ENCODE measurements at places on chromosomes 5 and 9.

DNA sequence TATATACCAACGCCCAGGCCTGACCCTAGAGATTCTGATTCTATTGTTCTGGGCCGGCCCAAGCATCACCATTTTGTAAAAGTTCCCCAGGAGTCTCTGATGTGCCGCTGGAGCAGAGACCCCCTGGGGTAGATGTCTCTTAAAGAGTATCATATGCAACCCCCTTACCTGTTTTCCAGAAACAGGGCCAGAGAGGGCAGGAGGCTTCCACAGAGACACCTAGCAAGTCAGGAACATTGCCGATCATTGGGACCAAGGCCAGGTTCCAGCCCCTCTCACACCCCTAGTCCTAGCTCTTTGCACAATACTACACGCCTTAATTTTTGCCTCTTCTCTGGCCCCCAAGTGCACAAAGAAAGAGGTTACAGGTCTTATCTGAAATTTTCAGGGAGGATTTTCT is 63.8 kb downstream of the TMOD1 start:
- DNase-seq: no peak

GRCh38 chr5:20028506-20028905 is 40.5 kb upstream of the CDH18 start:
- no peak for DNase-seq

DNA sequence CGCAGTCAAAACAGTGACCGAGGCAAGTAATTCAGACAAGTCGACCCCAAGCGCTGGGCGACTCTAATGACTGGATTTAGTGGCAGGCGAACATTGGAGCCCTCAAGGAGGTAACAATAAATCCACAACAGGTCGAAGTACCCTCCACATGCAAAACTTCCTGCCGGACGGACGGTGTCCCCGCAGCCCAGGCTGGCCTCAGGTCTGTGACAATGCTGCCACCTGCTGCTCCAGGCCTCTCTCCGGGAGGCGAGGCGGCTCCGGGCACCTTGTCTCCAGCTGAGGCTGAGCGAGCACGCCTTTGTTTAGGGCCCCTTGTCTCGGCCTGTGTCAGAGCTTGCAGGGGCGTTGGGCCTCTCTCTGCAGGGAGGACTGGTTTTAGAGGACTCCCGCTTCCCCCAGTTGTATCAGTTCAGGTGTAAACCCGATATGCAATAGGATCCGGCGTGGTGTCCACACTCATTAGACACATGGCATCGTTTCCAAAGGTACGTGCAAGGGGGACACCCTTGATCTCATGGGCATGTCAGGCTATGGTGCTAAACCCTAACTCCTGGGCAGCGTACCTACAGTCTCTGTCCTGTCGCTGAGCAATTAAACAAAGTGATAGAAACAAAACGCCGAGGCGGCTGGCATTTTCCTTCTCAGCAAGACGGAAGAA is 628.0 kb upstream of the ADAMTS16 start:
- DNase-seq: no peak

GRCh38 chr5:173310218-173310769 is 17.9 kb downstream of the STC2 start:
- no peak for DNase-seq

GRCh38 chr9:33049680-33050361 is 24.7 kb downstream of the DNAJA1 start:
- no peak for DNase-seq

- DNase-seq: no peak
Measured at GRCh38 chr5:2387634-2388325, 363.7 kb downstream of the IRX2 start.

- no peak for DNase-seq
Measured at GRCh38 chr9:110116543-110116885, 91.4 kb downstream of the C9orf152 start.

DNA sequence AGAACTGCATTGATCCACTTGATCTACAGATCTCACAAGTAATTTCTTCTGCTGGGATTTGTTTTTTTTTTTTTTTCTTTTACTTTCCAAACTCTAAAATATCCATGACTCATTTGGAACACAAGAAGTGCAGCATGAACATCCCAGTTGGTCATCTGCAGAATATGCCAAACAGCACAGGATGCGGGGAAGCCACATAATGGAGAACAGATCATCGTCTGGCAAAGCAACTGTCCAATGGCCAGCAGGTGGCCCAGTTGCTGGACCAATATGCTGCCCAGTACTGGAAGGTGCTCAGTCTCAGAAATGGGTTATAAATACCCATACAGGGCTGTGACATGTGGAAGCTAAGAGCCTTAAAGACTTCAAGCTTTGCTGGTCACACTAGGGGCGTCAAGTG is 221.3 kb upstream of the TAS2R1 start:
- DNase-seq: no peak

DNA sequence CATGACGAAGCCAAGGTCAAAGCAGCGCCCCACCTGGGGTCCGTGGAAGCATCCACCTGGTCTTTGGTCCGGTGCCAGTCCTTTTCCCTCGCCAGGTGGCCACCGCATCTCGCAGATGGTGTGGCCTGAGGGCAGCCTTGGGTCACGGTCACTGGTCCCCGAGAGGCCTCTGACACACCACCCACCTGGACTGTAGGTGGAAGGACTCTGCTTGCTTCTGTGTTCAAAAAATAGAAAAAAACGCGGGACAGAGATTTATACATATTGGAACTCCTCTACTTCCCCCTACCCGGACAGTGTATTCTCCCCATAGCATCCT is 466 bp upstream of the TTC39B start:
- no peak for DNase-seq

GRCh38 chr9:11088821-11089374 is 476.1 kb upstream of the PTPRD start:
- DNase-seq: no peak

DNA sequence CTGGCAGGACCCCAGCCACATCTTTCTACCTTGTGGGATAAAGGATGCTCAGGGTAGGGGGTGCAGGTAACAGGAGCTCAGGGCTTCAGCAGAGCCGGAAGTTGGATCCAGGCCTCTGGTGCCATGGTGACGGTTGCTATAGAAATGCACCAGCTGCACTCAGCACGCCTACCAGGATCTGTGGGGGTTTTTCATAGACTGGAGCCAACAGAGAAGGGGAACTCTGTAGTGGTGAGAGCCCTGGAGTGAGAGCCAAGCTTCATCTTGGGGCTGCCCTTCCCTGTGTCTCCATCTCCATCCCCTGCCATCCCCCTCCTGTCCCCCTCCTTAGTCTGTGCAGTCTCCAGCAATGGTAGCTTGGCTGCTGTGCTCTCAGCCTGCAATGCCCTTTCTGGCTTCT is 27.5 kb upstream of the BOD1 start:
- no peak for DNase-seq

DNA sequence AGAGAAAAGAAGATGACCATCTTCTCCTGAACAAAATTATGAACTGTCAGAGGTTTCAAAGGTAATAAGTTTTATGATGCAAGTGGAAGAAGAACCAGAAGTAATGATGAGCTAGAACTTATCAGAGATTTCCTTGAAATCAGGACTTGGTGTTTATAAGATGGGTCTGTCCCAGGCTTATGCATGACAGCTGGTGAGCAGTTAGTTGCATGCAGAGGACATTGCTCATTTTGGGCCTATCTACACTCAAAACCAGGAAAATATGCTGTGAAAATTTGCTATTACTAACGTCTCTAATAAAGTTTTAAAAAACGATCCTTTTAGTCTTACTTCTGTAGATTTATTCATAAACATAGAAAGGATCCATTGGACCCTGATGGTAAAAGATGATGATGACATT is 6.6 kb upstream of the STC2 start:
- DNase-seq: no peak

DNA sequence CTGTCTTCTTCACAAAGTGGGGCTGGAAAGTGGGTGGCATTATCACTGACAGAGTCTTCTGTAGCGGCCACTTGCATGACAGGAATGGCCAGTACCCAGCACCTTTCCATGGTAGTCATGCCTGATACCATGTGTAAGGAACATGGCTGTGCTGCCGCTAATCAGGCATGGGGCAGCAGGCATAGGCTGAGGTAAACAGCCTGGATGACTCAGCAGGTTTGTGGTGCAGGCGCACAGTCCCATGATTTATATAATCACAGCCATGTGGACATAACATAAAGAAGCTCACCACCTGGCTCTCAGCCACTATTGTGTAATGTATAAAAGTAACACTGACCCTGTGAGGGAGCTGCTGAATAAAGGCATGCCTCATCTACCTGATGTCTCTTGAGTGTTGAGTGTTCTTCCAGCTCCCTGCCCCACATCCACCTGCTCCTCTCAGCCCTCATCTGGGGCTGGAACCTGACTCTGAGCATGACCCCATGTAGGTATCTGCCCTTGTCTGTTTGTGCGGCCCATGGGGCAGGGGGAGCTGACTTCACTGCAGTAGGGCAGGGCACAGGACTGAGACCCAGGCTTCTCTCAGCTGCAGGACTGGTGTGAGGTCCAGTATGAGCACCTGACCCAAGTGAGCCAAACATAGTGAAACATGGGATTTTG is 13.2 kb upstream of the ICE1 start:
- no peak for DNase-seq

DNA sequence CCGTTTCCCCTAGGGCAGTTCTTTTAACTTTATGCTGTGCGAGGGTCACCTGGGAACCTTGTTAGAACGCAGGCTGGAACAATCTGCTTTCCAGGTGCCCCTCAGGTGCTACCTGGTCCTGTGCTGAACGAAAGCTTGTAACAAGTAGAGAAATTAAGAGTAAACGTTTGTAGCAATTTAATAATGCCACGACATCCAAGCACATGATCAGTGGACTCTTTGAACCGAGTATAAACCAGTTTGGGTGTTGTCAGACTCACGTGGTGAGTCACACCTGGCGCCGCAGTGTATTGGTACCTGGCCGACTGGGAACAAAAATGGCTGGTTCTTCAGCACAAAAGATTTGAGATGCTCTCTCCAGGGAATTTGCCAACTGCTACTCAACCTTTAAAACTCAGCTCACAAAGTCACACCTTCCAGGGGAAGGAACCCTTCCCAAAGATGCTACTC is 926 bp upstream of the MYO10 start:
- DNase-seq: no peak

- DNase-seq: no peak
Measured at GRCh38 chr5:167241436-167242067, 1049.9 kb upstream of the WWC1 start.

Data from stimulated activated CD4-positive, alpha-beta T cell treated with anti-CD3 and anti-CD28 coated beads, TNF-alpha, amount 100 ng/mL, for 4 hours (primary cell).